Activated CD4-positive, CD25-positive, alpha-beta regulatory T cell treated with anti-CD3 and anti-CD28 coated beads, Interleukin-2, amount 50 U/mL, for 72 hours (primary cell): ENCODE measurements at places on chromosomes 11 and 22.

DNA sequence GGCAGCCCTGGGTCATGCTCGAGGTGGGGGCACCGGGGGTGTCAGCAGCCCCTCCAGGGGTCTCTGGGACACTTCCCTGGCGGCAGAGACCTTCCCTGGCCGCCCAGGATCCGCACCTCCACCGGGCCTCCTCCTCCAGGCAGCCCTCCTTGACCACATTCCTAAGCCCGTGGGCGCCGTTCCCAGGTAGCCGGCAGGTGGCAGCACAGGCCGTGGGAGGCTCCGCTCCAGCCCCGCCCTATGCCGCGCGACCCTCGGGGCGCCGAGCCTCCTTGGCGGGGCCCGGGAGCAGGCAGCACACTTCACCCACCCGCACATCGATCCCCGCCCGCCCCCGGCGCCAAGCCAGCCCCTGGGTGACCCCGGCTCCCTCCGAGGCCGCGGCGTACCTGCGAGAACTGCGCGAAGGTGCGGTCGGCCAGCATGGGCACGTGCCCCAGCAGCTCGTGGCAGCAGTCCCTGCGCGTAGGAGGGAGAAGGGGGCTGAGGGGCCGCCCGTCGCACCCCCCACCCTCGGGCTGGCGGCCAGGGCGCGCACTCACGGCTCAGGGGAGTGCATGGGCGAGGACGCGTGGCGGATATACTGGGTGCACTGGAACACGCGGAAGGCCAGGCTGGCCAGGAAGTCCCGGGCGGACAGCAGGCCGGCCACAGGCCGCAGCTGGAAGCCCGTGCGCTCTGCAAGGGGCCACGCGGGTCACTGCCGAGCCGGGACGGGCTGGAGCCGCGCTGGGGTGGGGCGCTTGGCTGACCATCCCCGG lies 5.3 kb upstream of the INS start:
- peak; percentile 65 for DNase-seq

DNA sequence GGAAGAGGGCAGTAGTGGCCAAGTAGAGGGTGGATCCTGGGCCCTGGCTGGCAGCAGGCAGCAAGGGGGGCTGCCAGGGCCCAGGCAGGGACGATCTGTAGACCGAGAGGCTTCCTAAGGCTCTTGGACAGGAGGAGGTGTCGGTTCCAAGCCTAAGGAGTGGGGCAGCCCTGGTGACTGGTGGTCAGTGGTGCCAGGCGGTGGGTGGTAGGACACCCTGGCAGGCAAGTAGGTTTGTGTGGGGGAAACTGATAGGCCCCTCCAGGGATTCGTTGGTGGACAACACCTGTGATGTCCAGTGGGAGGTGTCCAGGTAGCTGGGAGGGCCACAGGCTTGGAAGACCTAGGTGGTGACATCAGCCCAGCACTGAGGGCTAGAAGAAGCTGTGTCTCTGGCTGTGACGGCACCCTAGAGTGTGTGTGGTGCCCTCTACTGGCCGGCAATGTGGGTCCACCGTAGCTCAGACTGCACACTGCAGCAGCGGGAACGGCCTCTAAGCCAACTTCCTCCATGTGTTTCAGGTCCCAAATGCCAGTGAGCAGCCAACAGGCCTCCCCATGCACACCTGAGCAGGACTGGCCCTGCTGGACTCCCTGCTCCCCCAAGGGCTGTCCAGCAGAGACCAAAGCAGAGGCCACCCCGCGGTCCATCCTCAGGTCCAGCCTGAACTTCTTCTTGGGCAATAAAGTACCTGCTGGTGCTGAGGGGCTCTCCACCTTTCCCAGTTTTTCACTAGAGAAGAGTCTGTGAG lies 9.4 kb upstream of the SAMM50 start:
- DNase-seq = peak; percentile 70

DNA sequence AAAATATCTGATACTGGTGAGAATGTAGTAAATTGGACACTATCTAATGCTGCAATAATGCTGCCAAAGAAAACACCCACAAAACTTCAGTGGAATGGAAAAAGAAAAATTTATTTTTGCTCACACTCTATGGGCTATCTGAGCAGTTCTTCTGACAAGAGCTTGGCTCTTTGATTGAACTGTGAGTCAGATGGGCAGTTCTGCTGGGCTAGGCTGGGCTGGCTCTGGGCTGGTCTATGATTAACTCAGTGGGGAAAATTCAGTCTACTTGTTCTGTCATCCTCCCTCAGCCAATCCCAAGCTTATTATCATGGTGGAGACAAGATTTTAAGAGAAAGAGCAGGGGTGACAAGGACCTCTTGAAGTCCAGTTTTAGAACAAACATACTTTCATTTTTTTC lies 1404.8 kb downstream of the LRRC4C start:
- DNase-seq = no peak

DNA sequence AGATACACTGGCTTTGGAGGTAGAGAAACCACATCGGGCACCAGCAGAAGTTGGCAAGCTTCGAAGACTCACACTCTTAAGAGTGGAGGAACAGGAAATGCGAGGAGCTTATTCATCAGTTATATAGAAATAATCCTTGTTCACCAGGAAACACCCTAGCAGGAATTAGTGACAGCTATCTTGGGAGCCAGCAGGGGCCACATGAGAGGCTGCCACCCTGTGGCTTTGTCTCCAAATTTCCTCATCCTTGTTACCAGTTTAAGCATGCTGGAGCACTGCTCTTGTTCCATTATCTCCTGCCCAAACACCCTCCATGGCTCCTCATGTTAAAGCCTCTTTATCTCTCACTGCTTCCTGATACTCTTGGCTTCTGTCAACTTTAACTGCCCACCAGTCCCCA lies 131.0 kb downstream of the PLEKHA7 start:
- no peak for DNase-seq

DNA sequence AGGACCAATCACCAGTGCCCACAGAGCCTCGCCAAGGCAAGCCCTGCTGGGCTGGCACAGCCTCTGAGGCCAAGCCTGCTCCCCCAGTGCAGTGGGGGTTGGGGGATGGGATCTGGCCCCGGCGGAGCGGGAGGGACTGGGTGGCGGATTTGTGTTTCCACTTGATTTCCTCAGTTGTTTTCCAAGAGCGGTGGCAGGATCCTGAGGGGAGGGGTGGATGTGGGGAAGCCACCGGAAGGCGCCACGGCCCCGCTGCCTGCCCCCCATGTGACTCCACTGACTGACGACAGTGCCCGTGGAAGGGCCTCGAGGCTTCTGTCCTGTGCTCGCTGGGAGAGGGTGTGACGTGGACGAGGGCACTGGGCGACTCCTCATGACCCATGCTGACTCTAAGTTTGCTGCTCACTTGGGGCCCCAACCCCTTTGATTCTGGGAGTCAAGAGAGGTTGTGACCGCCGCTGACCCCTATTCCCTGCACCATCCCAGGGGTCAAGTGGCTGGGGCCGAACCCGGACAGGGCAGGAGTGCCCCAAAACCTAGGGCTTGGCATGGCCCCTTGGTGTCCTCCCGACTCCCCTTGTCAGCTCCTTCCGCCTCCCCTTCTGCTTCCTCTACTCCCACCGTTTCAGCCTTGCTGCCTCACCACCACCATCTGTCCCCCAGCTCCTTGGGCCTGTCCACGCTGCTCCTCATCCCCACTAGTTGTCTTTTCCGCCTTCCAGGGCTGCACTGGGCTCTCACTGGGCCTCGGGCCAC lies 23.5 kb upstream of the PICK1 start:
- no peak for DNase-seq

GRCh38 chr22:27295605-27296004 lies 506.0 kb downstream of the MN1 start:
- no peak for DNase-seq

- no peak for DNase-seq
Measured at GRCh38 chr11:125102510-125102909, 8.9 kb downstream of the TMEM218 start.
